ENCODE measurements at places on chromosomes 7 and 10.

GRCh38 chr10:74924251-74924963 lies 98.0 kb downstream of the KAT6B start:
- DNase-seq = no peak

- no peak for DNase-seq
These were observed 3.7 kb downstream of the PLPP4 start for GRCh38 chr10:120460776-120461175.

GRCh38 chr10:104449391-104449790 lies 95.8 kb downstream of the CFAP58 start:
- no peak for DNase-seq

DNA sequence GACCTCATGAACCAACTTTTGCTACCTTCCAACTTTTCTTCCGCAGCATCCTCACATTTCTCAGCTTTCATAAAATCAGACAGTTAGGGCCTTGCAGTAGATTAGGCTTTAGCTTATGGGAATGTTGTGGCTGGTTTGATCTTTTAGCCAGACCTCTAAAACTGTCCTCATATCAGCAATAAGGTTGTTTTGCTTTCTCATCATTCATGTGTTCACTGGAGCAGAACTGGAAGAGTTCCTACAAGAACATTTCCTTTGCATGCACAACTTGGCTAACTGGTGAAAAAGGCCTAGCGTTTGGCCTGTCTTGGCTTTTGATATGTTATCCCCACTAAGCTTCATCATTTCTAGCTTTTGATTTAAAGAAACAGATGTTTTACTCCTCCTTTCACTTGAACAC lies 130.0 kb upstream of the LRRTM3 start:
- no peak for DNase-seq

DNA sequence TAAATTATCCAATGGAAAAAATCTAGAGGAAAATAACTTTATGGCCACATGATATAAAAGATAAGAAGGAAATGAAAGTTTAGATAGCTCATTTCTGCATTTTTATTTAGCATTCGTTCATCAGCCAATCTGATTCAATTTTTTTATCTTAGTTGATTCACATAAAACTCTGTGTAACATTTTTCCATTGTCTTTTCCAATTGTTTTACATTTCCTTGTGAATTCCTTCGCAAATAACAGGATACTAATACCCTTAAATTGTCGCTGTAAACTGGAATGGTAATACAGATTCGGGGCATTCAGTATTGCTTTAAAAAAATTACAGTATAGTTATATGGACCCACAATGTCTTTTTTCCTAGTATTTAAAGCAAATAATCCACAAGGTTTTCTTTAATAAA lies 136.4 kb downstream of the CUBN start:
- no peak for DNase-seq

DNA sequence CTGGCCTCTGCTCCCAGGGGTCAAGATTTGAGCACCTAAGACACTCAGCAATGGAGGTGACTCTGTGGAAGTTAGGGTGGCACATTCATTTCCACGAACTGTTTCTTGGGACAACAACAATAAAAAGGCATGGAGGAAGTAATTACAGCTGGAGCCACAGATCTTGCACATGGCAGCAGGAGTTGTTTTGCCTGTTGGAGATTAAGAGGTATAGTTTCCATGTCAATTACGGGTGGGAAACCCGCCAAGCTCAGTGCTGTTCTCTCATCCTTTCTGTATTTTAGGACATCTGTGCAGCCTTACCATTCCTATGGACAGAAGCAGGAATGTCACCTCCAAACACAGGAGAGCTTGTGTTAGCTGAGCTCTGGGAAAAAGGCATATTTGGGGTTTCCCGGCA lies 201.2 kb downstream of the SNX10 start:
- DNase-seq = no peak

GRCh38 chr10:26486304-26486703 lies 48.2 kb downstream of the APBB1IP start:
- DNase-seq = no peak

DNA sequence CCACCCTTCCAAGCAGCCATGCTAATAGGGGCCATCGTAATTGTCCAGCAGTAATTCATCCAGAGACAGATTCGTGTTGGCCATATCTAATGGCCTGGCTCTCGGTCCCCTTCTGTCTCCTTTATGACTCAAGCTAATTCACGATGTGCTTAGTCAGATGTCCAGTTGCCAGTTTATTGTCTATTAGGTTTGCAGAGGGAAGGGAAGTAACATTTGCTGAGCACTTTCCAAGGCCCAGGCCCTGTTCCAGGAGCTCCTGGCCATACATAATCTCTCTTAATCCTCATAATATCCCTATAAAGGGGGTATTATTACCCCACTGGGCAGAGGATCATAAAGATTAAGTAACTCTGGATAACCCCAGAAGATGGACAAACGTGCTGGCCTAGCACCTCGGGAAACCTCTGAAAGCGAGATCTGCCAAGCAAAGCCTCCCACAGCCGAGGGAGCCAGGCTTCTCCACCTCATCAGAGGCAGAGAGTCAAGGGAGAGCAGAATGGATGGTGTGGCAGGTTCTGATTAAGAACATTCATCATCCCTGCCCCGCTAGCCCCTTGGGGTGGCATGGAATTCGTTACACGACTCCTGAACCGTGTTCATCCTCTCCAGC lies 153.7 kb downstream of the PLXNA4 start:
- DNase-seq = no peak

GRCh38 chr7:111756687-111757178 lies 194.4 kb upstream of the IMMP2L start:
- DNase-seq = no peak

DNA sequence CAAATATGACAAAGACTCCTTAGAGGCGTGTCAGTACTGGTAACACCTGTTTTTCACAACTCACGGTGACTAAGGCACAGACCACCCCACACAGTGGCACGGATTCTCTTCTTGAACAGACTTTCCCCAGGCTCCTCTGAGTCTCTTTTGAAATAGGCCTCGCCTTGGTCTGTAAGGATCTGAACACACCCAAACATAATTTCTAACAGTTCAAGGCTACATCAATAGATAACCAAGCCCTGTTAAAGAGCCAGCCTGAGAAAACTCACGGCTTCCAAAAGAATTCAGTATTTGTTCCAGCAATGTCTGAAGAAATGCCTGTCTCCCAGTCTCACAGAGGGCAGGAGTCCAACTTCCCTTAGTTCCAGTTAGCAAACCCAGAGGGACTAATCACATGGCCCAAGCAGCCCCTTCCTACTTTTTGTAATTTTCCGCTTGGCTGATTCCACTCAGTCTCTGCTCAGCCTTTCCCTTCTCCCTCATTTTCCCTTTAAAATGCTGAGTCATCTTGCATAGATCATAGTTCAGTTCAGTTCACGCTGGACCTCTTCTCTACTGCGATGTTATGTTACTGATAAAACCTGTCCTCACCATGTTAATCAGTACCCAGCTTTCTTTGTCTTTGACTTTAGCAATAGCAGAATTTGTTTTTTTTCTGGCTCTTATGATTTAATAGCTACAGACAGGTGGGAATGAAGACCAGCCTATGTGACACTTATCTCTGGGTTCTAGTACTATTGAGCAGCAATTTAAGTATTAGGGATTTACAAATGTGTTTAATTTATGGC lies 22.6 kb upstream of the AKR1C3 start:
- DNase-seq = no peak

DNA sequence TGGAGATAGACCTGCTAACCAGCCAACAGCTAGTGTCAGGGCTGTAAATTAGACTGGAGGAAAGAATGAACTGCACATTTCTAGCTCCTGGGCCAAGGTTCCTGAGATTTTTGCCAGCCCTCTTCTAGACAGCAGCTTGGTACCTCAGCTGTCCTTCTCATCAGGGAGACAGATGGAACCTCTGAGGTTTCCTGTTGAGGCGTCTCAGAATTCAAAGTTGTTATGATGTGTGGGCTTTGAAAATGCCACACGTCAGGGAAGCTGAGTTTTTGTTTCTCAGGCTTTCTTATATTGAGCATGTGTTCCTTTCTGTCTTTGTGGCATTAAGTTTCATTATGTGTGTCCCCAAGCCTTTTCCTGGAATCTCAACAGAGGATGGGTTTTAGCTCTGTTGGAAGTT lies 736.6 kb downstream of the AUTS2 start:
- no peak for DNase-seq

DNA sequence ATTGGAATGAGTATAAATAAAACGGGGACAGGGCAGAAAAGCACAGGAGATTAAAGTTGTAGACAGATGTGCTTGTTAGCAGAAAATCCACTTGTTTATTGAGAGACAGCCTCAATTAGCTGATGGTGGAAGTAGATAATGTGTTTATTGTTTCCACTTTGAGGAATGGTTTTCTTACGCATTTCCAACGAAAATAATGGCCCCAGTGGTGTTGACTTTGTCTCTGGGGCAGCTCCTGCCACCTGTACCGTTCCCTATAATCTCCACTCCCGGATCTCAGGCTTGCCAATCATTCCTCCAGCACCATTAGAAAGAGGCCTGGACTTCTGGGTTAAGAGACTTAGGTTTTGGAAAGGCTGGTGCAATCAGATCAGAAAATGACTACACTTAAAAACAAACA lies 638.7 kb downstream of the PARD3 start:
- DNase-seq = no peak

DNA sequence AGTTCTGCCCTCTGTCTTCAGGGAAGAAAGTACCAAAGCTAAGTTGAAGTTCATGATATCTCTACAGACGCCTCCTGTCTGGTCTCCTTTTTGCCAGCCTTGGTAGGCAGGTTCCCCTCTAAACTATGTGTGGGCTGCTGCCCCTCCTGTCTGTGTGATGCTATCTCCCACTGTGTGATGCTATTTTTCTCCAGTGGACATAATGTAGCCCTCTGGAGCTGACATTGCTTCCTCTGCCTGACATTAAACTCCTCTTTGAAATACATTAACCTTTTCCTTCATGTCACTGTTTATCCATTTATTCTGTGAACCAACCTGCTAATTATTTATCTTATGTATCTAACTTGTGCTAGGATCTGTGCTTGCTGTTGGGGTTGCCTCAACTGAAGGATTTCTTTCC lies at the start of gene PRSS58:
Gene PRSS58 (minus strand): TSS at position 101 of the 400 bp plus-strand sequence. CDS start 351 bp downstream, outside the sequence.
- DNase-seq = no peak

- no peak for DNase-seq
These were observed 396.2 kb upstream of the IGFBP3 start for GRCh38 chr7:46317256-46317655.

DNA sequence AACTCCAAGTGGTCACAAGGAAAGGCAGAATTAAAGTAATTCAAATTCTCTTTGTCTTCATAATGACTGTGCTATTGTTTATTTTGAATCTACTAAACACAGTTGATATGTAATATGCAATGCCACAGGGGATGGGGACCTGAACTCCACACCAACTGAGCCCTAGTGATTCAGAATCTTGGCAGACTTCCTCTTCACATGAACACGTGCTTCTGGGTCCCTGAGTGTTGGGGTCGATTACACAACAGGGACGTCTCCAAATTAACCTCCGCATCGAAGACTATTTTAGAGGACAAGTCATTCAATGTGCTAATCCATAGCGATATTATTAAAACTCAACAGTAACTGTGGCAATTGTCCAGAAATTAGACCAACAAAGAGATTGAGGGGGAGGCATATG lies 95.3 kb upstream of the CARD11 start:
- no peak for DNase-seq

GRCh38 chr7:38398725-38399321 lies 125.4 kb upstream of the TARP start:
- DNase-seq = peak; percentile 15

- DNase-seq = no peak
These were observed 31.7 kb downstream of the DCLRE1A start for GRCh38 chr10:113822174-113822573.

GRCh38 chr7:73891178-73891885 lies 30.4 kb downstream of the TMEM270 start:
- DNase-seq = no peak

- no peak for DNase-seq
These were observed 24.6 kb downstream of the SCRN1 start for GRCh38 chr7:29965030-29965429.

- DNase-seq = no peak
These were observed 19.8 kb downstream of the PIK3AP1 start for GRCh38 chr10:96700374-96701099.

DNA sequence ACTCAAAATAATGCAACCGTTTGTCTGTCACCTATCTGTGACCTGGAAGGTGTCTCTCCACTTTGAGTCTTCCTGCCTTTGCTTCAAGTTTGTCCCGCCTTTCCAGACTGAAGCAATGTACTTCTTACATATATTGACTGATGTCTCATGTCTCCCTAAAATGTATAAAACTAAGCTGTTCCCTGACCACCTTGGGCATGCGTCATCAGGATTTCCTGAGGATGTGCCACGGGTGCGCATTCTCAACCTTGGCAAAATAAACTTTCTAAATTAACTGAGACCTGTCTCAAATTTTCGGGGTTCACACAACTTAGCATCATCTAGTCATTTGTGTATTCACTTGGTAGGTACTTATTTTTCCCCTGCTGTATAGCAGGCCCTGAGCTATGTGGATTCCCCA lies 65.3 kb upstream of the JCAD start:
- no peak for DNase-seq

DNA sequence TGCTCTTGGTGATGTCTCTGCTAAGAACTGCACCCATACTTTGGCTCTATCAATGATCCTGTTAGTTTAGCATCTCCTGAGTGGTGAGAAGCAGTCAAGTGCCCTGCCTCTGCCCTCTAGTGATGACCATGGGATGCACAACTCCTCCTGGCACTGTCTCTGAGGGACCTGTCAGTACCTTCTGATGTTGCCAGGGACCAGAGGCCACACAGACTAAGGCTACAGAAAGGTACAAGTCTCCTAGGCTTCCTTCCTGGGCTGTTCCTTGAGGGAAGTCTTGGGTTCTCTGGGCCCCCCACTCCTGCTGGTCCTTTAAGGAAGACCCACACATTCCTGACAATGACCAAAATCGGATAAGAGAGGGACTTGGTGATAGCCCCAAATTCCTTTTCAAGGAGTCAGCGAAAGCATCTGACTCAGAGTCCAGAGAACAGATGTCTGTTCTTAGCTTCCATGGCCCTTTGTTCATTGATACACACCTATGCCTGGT lies 15.3 kb downstream of the NKX2-3 start:
- DNase-seq = no peak

- DNase-seq = no peak
These were observed 42.2 kb downstream of the POLL start for GRCh38 chr10:101545898-101546297.

DNA sequence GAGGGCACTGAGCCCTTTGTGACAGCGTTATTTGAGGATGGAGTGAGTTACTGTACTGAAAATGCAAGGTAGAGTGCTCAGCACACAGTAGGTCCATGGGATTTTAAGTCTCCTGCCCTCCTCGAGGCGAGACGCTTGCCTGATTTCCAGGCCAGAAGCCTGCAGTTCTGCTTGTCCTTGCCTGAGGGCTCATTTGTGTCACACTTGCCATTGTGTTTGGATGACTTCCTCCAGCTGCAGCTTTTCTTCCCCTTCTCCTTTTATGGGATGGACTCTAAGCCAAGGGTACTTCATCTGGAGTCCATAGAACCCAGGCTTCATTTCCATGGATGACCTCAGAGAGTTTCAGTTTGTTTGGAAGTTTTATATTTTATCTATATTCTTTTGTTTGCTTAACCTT lies 304.2 kb upstream of the BMPER start:
- DNase-seq = no peak

DNA sequence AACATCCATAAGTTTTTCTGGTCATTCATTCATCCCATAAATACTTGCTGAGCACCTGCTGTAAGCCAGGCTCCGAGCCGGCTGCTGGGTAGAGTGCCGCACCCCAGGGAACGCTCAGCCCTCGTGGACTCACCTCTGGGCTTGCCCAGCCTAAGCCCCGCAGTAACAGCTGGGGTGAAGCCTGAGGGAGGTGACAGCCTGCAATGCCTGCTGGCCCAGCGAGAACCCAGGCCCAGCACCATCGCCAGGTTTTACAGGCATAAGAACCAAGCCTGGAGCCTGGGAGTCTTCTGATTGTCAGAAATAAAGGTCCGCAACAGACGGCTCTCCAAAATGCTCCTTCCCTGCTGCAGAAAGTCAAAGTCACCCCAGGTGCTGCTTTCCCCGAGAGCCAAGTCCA lies 205.4 kb downstream of the ZMYND11 start:
- DNase-seq = no peak
